Testis (tissue), 5 donors: ENCODE measurements at places on chromosomes 2 and 18.

DNA sequence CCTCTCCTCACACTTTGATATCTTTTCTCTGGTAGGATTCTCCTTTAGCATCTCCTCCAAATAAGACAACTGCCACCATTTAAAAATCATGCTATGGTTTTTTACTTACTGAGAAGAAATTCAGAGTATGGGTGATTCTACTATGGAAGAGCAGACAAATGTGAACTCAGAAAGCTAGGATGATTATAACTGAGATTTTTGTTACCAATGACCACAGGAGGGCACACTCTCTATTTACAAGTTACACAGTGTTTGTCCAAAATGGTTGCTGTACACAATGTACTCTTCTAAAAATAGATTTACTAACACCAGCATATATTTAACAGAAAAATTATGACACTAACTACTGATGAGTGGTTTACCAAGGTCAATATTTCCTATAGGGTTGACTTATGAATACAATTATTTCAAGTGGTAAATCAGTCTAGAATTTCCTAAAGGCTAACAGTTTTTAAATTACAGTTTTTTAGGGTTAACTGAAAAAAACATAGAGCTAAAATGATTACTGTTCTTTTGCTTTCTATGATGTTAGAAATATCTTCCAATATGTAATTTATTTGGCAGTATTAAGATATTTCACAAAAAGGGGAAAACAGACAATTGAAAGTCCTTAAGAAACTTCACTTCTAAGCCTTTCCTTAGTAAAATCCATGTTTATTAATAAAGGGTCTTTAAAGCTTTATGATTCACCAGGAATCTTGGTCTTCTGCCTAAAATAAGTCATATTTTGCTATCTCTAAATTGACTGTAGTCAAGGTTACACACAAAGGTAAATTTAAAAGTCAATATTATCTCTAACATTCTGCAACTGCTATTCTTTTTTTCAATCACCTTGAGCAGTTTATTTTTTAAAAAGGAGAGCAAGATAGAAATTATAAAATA lies 57.2 kb downstream of the MAP4K3 start:
- H3K36me3 ChIP-seq, result no peaks in the 10 kb centered on the region
- no peak overlapping the region for H3K4me3 ChIP-seq
- H3K4me1 ChIP-seq, result peaks cover 21% of the 10 kb centered on the region

- no peaks in the 10 kb centered on the region for H3K36me3 ChIP-seq
- H3K27ac ChIP-seq, result no peak overlapping the region
- H3K4me1 ChIP-seq, result no peaks in the 10 kb centered on the region
- no peak for DNase-seq
These were observed 860.1 kb downstream of the BCL11A start for GRCh38 chr2:59693231-59693959.

DNA sequence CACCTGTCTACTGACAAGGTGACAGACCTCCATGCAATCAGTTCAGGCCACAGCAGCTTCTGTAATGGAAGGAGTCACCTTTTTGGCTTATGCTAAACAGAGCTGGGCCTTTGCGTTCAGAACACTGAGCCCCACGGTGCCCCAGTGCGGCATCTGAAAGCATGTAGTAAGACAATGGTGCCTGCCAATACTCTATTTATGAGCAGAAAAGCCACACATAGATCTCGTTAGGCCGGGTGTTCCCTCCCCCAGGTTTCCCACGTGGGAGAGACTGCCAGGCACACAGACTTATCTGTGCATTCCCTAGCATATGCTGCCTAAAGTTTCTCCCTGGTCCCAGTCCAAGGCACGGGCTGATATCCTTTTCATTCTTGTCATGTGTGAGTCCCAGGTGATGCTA lies 150.9 kb downstream of the ACTR3 start:
- no peak overlapping the region for H3K4me3 ChIP-seq
- H3K36me3 ChIP-seq, result no peaks in the 10 kb centered on the region
- H3K27ac ChIP-seq, result no peak overlapping the region
- no peaks in the 10 kb centered on the region for H3K4me1 ChIP-seq

- DNase-seq, result no peak
- no peaks in the 10 kb centered on the region for H3K36me3 ChIP-seq
- H3K27ac ChIP-seq, result no peak overlapping the region
- H3K4me1 ChIP-seq, result no peaks in the 10 kb centered on the region
These were observed 1357.9 kb upstream of the CELF4 start for GRCh38 chr18:38923540-38923939.

GRCh38 chr18:9100796-9101195 lies 1.7 kb upstream of the NDUFV2 start:
- H3K27me3 ChIP-seq, result no peaks in the 10 kb centered on the region
- H3K36me3 ChIP-seq, result no peaks in the 10 kb centered on the region
- peak overlapping the region; percentile 10 for H3K4me3 ChIP-seq
- peaks cover 25% of the 10 kb centered on the region for H3K4me1 ChIP-seq
- H3K27ac ChIP-seq, result no peak overlapping the region
- no peak for DNase-seq
